ENCODE measurements at places on chromosomes 1 and 21. TPM values are rescaled to one million over a fixed set of nuclear protein-coding genes. Genes with fewer than 3 reads are reported as not detected.

GRCh38 chr1:228906223-228906860 is 171.1 kb downstream of the RHOU start:
- H3K27me3 ChIP-seq: no peaks in the 10 kb centered on the region
- no peaks in the 10 kb centered on the region for H3K4me1 ChIP-seq
- no peak for DNase-seq
- H3K4me3 ChIP-seq: no peak overlapping the region
- no peaks in the 10 kb centered on the region for H3K36me3 ChIP-seq

DNA sequence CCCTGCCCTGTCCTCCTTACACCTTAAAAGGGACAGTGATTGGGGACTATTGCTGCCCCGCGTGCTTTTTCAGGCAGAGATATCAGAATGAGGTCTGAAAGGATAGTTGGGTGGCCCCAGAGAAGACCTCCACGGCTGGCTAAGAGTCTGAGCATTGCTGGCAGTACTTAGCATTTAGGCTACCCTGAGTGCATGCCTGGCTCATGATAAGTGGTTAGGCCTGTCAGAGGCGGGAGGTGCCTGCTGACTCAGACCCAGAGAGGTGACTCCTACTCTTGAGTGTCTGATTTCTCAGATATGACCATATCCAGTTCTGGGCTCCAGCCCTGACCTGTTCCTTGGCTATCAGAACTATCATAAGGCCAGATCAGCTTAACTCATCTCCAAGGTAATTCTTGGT is 213.7 kb downstream of the PBX1 start:
- peaks cover 2% of the 10 kb centered on the region for H3K4me1 ChIP-seq
- H3K36me3 ChIP-seq: no peaks in the 10 kb centered on the region
- peaks cover 3% of the 10 kb centered on the region for H3K27me3 ChIP-seq
- no peak for DNase-seq

- H3K4me1 ChIP-seq: peaks cover 12% of the 10 kb centered on the region
- DNase-seq: no peak
- peaks cover 25% of the 10 kb centered on the region for H3K27me3 ChIP-seq
- no peaks in the 10 kb centered on the region for H3K36me3 ChIP-seq
- peak overlapping the region; percentile 7 for H3K4me3 ChIP-seq
- no peak overlapping the region for H3K27ac ChIP-seq
Observed at GRCh38 chr1:175673371-175674150, 69.8 kb downstream of the TNR start.

GRCh38 chr1:68473060-68473459 is 23.3 kb upstream of the RPE65 start:
- H3K27me3 ChIP-seq: no peaks in the 10 kb centered on the region
- no peaks in the 10 kb centered on the region for H3K4me1 ChIP-seq
- H3K36me3 ChIP-seq: no peaks in the 10 kb centered on the region

DNA sequence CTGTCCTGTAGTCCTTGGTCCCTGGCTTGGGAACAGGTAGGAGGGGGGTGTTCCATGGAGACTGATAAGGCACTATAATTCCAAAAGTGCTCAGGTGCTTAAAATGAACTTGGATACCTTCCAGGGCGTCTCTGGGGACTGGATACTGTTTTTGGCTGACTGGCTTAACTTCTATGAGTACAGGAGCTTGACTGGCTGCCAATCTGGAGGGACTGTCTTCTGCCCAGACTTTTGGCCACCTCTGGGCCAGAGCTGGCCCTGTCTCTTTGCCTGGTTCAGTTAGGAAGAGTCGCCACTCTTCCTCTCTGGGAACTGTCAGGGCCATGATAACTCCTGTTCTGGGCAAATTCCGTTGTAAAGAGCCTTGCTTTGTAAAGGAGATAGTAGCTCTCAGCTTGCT is 407.0 kb downstream of the TGFB2 start:
- H3K4me3 ChIP-seq: no peak overlapping the region
- H3K4me1 ChIP-seq: no peaks in the 10 kb centered on the region
- H3K36me3 ChIP-seq: peaks cover 1% of the 10 kb centered on the region
- no peaks in the 10 kb centered on the region for H3K27me3 ChIP-seq
- no peak for DNase-seq

- H3K27me3 ChIP-seq: no peaks in the 10 kb centered on the region
- no peak overlapping the region for H3K4me3 ChIP-seq
- no peak for DNase-seq
- H3K36me3 ChIP-seq: no peaks in the 10 kb centered on the region
- no peak overlapping the region for H3K27ac ChIP-seq
Observed at GRCh38 chr1:25912076-25912831, 6.0 kb upstream of the STMN1 start.

DNA sequence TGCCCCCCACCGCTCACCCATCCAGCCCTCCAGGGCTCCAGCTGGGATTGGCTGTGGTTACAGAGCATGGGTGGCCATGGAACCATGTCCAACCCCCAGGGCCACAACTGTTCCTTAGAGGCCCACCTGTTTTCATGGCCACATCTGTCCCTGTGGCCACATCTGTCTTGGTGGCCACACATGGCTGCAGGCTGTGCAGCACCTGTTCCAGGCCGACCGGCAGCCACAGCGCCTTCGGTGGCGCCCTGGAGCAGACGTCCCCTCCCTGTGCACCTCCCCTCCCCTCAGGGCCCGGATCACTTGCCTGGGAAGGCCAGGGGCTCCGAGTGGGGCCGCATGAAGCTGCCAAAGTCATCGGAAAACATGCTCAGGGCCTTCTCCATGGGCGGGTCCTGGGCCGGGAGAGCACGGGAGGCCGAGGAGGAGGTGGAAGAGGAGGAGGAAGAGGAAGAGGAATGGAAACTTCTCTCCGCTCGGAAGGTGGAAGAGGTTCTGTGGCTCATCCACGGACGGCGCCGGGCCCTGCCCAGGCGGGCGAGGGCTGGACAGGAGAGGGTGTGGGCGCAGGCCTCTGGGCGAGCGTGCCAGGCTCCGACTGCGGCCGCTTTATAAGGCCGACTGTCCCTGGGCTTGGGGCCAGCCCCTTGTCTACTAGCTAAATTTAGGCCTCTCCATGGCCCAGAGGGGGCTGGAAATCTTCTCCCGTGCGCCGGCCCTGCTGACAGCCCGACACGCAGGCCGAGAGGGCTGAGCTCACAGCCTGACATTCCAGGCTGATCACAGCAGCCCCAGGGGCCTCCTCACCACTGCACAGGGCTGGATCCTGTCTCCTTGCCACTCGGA is at the start of gene HSPB7:
TSS of gene HSPB7 (minus strand) at position 583 of the 843 bp plus-strand sequence. CDS start at position 503, 80 bp downstream.
- DNase-seq: no peak
- H3K4me1 ChIP-seq: peaks cover 2% of the 10 kb centered on the region
- no peak within 1 kb of the TSS for H3K4me3 ChIP-seq
- H3K27me3 ChIP-seq: no peaks in the 10 kb centered on the region
- H3K36me3 ChIP-seq: no peaks in the 10 kb centered on the region
- no peak within 1 kb of the TSS for H3K27ac ChIP-seq

- no peak for DNase-seq
- H3K27ac ChIP-seq: no peak overlapping the region
- no peaks in the 10 kb centered on the region for H3K36me3 ChIP-seq
- H3K4me3 ChIP-seq: no peak overlapping the region
Observed at GRCh38 chr1:17465228-17465627, 25.8 kb upstream of the RCC2 start.

GRCh38 chr1:245046769-245047168 is 108.0 kb upstream of the KIF26B start:
- no peak for DNase-seq
- H3K27ac ChIP-seq: no peak overlapping the region
- no peak overlapping the region for H3K4me3 ChIP-seq
- peaks cover 7% of the 10 kb centered on the region for H3K27me3 ChIP-seq
- peaks cover 8% of the 10 kb centered on the region for H3K4me1 ChIP-seq

- no peaks in the 10 kb centered on the region for H3K27me3 ChIP-seq
- peaks cover 15% of the 10 kb centered on the region for H3K36me3 ChIP-seq
- H3K27ac ChIP-seq: no peak overlapping the region
- H3K4me3 ChIP-seq: no peak overlapping the region
- DNase-seq: no peak
Observed at GRCh38 chr1:243991650-243992049, 59.4 kb upstream of the ZBTB18 start.

GRCh38 chr21:26717146-26717739 is 128.0 kb downstream of the ADAMTS1 start:
- DNase-seq: no peak
- peaks cover 5% of the 10 kb centered on the region for H3K27me3 ChIP-seq
- no peak overlapping the region for H3K4me3 ChIP-seq
- H3K27ac ChIP-seq: no peak overlapping the region
- H3K4me1 ChIP-seq: no peaks in the 10 kb centered on the region

GRCh38 chr1:15289251-15289651 is 42.2 kb downstream of the FHAD1 start:
- H3K36me3 ChIP-seq: no peaks in the 10 kb centered on the region
- peaks cover 10% of the 10 kb centered on the region for H3K27me3 ChIP-seq
- no peak for DNase-seq
- H3K4me1 ChIP-seq: no peaks in the 10 kb centered on the region
- no peak overlapping the region for H3K27ac ChIP-seq
- no peak overlapping the region for H3K4me3 ChIP-seq

GRCh38 chr1:42318601-42319000 is 16.4 kb downstream of the FOXJ3 start:
- H3K4me1 ChIP-seq: peaks cover 92% of the 10 kb centered on the region
- H3K27ac ChIP-seq: peak overlapping the region; percentile 84
- peak overlapping the region; percentile 84 for H3K4me3 ChIP-seq

GRCh38 chr1:209456878-209457277 is 126.6 kb upstream of the CAMK1G start:
- no peaks in the 10 kb centered on the region for H3K36me3 ChIP-seq
- H3K27me3 ChIP-seq: peaks cover 19% of the 10 kb centered on the region
- H3K27ac ChIP-seq: no peak overlapping the region
- no peak overlapping the region for H3K4me3 ChIP-seq

The RYR2 gene
- not detected for total RNA-seq

The IL12RB2 gene
- not detected for total RNA-seq

The GPR89B gene
- total RNA-seq: 36.5 TPM

The VTCN1 gene
- not detected for total RNA-seq

The OR2M4 gene
- total RNA-seq: not detected
